Renal pelvis (tissue), 12 donors: ENCODE measurements at places on chromosomes 7 and 10.
A peak's percentile ranks its signal among the peaks of the same experiment; 100 is the strongest.

DNA sequence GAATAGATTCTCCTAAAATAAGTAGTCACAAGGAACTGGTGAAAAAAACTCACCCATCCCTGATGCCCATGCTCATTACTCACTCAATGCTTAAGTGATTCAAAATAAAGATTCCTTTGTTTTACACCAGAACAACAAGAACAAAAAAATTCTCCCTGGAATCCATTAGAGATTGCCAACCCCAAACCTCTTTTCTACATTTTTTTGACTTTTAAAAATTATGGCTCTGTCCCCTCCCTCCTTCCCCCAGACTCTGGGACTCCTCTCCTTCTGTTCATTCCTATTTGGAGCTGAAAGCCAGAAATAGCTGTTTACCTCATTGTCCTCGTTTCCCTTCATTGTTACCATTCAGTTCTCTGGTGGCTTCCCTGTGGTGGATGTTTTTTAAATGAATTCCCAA lies 63.2 kb upstream of the FHIP2A start:
- no peak for DNase-seq

GRCh38 chr7:12211711-12212485 lies 804 bp downstream of the TMEM106B start:
- peak; percentile 24 for DNase-seq

DNA sequence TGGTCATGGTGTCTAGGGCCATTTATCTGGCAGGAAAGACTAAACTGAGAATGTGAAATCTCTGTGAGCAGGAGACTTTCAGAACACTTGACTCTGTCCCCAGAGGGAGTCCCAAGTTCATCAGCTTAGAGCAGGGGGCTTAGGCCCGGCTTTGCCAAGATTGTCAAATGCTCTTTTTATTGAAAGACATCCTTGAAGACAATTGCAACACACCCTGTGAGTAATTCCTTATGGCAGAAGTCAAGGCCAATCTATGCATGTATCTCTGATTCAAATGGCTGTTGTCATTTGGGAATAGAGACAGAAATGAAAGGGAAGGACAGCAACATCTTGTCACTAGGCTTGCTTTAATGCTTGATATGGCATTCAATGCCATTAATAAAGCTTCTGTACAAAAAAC lies 33.7 kb downstream of the BAMBI start:
- no peak for DNase-seq

- DNase-seq: no peak
Measured at GRCh38 chr7:37489703-37490102, 41.0 kb upstream of the ELMO1 start.

GRCh38 chr7:100360135-100360854 lies 2.4 kb downstream of the PILRB start:
- DNase-seq: no peak

GRCh38 chr10:31886885-31887284 lies 41.7 kb downstream of the ARHGAP12 start:
- DNase-seq: no peak

GRCh38 chr10:100828738-100829096 lies 83.3 kb downstream of the PAX2 start:
- DNase-seq: no peak

DNA sequence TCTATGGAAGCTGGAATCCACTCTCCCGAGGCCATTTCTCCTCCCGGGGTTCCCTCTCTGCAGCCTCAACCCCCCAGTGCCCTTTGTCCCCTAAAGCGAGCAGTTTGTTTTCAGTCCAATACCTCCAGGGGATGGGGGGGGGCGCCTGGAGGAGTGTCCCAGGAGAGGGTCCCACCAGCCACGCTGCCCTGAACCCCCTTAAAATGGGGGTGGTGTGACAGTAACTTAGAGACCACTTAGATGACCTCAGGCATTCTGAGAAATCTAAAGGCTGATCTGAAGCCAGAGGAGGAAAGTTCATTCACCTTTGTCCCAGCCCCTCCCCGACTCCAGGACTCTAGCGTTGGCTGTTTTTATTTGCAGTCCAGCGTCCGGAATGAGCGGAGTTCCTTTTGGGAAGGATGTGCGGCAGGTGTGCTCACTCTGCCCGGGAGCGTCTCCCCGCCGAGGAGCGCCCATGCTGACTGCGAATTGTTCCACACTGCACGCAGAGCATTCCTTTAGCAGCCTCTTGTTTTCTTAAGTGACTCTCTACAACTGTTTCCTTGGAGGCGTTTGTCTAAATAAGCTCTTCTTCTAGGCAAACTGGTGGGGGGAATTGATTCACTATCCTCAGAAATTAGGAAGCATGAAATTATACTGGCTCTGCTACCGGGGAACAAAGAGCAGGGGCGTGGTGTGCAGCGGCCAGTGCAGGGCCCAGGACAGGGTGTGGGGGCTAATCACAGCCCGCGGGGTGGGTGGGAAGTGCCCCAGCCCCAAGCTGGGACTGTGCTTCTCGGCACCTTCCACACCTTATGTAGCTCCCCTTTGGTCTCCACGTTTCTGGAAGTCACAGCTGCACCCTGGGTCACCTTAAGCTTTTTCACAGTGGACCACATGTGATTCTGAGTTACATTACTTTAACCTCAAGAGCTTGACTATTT lies 46.3 kb downstream of the SYPL1 start:
- DNase-seq: no peak

DNA sequence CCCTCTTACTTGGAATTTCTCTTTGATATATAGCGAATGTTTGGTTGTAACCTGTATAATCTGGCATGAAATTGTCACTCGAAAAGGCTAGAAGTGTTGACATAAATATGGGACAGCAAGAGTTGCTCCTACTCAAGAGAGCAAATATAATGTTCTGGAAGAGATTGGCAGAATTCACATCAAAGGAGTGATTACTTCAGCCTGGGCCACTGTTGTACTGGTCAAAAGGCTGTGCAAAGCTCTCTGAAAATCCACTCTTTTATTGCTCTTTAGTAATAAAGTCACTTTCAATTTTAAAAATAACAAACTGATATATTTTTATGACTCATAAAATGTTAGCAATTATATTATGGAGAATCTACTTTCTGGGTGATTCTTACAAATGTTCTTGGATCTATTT lies 58.2 kb downstream of the CFTR start:
- no peak for DNase-seq

DNA sequence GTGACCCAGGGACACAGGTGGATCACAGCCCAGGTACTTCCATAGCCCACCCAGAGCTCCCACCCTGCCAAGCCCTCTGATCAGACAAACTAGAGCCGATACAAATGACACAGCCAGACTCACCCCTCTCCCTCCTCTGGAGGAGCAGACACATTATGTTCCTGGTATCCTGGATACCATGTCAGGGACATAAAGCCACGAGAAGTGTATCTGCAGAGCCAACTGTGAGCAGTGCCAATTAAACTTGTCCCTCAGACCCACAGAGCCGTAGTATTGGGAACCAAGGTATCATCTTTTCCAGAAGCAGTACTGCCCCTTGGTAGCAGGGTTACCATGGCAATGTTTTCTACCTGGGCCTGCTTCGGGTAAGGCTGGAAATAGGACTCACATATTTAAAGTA lies 47.3 kb upstream of the CPXM2 start:
- DNase-seq: no peak

DNA sequence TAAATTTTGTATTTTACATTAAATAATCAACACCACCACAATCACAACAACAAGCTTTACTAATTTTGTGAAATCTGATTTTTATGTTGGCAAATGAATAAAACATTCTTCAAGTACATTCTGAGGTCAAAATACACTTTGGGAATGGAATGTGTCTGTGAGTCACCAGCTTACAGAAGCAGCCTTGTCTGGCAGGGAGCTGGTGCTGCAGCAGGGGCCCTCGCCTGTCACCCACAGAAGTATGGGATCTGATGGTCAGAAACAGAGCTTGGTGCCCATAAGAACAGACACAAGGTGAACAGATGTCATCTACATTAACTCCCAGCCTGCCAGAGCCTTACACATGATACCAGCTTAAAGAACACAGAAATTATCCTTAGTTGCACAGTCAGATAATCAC lies 496.9 kb downstream of the CCSER2 start:
- no peak for DNase-seq

GRCh38 chr10:363152-363551 lies 227.9 kb downstream of the ZMYND11 start:
- no peak for DNase-seq

GRCh38 chr7:52135403-52135802 lies 818.8 kb upstream of the COBL start:
- no peak for DNase-seq

DNA sequence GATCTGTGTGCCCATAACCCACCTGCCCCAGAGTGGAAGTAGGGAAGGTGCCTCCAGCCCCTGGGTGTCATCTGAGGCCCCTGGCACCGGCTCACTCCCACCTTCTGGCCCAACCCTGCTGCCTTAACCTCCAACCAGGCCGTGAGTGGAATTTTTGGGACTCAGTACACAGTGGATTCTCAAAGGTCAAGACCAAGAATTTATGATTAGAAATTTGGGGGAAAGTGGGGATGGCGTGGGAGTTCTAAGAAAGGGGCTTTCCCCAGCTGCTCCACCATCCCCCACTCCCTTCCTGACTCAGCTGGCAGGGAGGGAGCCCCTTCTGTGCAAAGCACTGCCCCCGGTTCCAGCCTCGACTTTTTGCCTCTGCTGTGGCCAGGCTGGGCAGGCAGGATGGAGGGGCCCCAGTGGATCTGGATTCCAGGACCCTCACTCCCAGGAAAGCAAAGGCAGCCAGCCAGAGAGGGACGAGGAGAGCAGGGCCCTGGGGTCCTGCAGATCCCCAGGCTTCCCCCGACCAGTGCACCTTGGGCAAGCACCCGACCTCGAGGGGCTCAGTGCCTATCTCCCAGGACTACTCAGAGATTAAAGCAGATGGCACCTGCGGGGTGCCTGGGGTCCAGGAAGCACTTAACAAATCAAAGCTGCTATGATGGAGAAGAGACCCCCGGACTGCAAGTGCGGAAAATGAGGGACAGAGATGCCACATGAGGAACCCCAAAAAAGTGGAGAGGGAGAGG lies 12.8 kb downstream of the SPOCK2 start:
- no peak for DNase-seq

- DNase-seq: peak; percentile 50
Measured at GRCh38 chr10:21172930-21173801, 276.1 kb upstream of the NEBL start.

GRCh38 chr10:118482393-118483331 lies 112.8 kb downstream of the PRLHR start:
- DNase-seq: no peak

DNA sequence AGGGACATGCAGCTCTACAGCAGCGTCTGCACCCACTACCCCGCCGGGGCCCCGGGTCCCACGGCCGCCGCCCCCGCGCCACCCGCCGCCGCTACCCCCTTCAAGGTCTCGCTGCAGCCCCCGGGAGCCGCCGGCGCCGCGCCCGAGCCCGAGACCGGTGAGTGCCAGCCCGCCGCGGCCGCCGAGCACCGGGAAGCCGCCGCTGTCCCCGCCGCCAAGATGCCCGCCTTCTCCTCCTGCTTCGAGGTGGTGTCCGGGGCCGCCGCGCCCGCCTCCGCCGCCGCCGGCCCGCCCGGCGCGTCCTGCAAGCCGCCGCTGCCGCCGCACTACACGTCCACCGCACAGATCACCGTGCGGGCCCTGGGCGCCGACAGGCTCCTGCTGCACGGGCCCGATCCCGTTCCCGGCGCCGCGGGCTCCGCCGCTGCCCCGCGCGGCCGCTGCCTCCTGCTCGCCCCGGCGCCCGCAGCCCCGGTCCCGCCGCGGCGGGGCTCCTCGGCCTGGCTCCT lies 631 bp downstream of the OTUD1 start:
- DNase-seq: no peak

- DNase-seq: no peak
Measured at GRCh38 chr10:122939856-122940543, 14.0 kb downstream of the C10orf88 start.

DNA sequence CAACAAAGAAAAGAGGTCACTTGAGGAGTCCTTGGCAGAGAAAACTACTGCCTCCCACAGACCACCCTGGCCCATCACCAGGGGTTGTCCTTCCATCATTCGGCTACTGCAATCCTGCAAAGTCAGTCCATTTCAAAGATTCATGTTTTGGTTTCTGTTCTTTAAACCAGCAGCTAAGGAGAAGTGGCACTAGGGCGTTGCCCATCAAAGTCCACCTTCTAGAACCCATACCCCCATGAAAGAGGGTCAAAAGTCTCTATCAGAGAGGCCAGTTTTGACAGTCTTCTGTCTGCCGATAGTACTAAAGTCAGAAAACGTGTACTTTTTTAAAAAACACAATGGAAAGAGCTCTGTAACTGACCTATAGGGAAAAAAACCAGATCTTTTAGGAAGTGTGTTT lies 14.4 kb downstream of the CCDC6 start:
- DNase-seq: no peak
